ENCODE measurements at places on chromosomes 1 and 21.

DNA sequence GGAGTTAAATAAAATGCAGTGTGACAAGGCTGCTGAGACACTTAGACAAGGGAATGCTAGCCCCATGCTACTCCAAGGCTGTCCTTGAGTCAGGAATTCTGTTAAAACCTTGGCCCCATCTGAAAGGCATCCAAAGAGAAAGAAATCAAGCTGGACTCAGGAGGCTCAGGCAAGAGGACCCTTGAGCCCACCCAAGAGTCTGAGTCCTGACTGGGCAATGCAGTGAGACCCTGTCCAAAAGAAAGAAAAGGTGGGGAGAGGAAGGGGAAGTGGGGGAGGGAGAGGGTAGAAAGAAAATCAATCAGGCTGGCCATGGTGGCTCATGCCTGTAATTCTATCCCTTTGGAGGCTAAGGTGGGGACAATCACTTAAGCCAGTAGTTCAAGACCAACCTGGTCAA lies 26.7 kb downstream of the CLSTN1 start:
- DNase-seq, result no peak

DNA sequence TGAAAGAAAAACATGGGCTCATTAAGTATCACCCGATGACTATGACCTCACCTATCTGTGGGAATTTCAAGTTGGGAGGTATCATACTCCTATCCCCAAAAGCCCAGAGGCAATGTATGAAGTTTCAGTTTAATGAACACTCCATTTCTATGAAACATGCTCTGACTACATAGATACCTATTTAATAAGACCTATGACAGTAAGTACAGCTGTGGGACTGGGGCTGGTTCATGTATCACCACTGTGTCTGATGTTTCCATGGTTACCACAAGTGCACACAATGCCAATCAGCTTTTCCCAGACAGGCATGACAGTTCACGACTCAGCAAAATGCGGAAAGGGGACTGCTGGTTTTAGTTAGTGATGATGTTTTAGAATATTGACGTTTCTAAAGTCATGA lies 167.7 kb downstream of the SIPA1L2 start:
- DNase-seq, result no peak

GRCh38 chr1:157472056-157472701 lies 80.1 kb downstream of the FCRL5 start:
- no peak for DNase-seq

- DNase-seq, result no peak
Observed at GRCh38 chr1:184552446-184552845, 165.6 kb downstream of the C1orf21 start.

DNA sequence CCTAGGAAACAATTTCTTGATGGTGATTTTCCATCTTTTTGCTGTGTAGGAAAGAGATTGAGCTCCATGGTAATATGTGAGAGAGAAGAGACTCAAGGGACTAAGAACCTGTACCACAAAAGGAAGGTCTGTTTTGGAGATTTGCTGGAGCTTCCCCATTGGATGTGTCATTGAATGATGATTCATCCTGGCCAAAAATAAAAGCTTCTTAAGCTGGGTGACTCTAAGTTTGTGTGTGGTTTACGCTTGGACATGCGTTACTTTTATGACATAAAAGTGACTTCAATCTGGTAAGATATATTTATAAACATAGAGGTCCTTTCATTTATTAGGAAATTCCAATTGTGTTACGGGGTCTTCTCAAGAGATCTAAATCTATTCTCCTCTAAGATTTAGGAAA lies 17.4 kb upstream of the IL19 start:
- DNase-seq, result no peak

- DNase-seq, result peak; percentile 9
Observed at GRCh38 chr1:207565546-207566468, 69.8 kb downstream of the CR1 start.

DNA sequence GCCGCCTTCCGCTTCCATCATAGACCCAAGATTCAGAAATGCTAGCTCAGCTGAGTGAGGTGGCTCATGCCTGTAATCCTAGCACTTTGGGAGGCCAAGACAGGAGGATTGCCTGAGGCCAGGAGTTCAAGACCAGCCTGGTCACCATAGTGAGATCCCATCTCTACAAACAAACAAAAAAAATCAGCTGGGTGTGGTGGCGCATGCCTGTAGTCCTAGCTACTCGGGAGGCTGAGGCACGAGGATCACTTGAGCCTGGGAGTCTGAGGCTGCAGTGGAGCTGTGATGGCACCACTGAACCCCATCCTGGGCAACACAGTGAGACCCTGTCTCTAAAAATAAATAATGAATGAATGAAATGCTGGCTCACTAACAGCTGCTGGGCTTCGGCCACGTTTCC lies 39.7 kb downstream of the TOMM20 start:
- no peak for DNase-seq

DNA sequence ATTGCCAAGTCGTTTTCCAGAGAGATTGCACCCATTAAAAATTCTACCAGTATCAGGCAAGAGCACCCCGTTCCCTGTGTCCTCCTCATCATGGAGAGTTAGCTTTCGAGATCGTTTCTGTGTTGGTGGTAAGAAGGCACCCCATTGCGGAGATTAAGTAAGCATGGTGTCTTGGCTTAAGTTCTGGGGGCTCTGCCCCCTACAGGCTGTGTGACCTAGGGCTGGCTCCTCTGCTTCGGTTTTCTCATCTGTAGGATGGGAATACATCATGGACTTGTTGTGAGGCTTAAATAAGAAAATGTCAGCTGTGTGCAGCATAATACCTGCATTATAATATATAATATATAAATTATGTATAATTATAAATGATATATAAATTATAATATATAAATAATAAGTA lies 36.8 kb upstream of the TENT5C start:
- DNase-seq, result no peak

GRCh38 chr1:228180959-228181644 lies 15.5 kb downstream of the IBA57 start:
- no peak for DNase-seq

GRCh38 chr21:39552856-39553255 lies 59.9 kb upstream of the B3GALT5 start:
- DNase-seq, result no peak

GRCh38 chr1:64663668-64664067 lies 81.2 kb upstream of the RAVER2 start:
- DNase-seq, result peak; percentile 19

DNA sequence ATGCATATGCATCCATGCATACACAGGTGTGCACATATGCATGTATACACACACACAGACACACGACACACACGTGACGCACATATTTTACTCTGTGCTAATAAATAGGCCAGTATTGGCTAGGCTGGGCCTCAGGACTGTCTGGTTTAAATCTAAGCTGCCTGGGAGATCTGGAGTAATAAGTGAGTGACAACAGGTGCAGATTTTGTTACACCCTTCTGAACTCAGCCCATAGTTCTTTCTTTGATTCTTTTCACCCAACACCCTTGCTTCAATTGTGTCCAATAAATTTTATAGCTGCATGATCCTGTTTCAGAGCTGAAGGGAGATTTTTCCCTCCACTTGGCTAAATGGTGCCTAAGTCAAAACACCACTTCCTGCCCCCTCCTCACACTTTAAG lies 132.8 kb downstream of the FGGY start:
- DNase-seq, result no peak

DNA sequence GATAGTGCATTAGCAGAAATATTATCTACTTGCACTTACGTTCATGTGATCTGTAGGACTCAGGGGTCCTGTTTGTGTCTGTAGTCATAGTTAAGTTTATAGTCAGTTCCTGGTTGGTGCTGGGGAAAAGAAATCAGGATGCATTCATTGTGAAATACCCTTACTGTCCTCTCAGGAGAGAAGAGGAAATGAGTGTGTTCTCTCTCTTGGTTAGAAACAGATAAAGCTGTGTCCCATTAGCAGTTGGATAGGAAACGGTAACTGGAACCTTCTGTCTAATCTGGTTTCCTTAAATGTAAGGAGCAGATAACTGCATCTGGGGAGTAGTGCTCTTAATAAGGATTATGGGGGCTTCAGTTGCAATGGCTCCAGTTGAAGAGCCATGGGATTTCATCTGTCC lies 8.9 kb downstream of the SDCCAG8 start:
- DNase-seq, result no peak

- no peak for DNase-seq
Observed at GRCh38 chr1:192940658-192941057, 118.5 kb downstream of the UCHL5 start.

DNA sequence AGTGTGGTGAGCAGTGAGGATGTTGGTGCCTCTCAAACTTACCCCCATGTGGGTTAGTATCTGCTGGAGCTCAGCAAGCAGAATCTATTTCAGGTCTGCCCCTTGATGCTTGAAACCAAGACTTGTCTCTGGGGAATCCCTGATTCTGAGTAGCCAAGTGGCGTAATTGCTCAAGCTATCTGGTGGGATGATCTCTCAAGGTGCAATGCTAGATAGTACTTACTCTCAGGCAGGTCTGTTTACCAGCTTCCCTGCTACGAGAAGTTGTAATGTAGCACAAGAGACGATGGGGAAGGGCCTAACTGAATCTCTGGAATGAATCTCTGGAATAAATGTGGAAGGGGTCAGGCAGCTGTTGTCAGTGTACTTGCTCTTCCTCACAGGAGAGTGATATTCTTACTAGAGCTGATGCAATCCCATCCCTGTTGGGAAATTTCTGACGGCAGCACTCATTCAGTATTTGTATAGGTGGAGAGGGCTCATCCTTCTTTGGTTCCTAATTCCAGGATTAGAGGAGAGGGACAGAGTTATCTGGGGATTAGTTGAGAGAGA lies 65.4 kb downstream of the MACF1 start:
- no peak for DNase-seq

DNA sequence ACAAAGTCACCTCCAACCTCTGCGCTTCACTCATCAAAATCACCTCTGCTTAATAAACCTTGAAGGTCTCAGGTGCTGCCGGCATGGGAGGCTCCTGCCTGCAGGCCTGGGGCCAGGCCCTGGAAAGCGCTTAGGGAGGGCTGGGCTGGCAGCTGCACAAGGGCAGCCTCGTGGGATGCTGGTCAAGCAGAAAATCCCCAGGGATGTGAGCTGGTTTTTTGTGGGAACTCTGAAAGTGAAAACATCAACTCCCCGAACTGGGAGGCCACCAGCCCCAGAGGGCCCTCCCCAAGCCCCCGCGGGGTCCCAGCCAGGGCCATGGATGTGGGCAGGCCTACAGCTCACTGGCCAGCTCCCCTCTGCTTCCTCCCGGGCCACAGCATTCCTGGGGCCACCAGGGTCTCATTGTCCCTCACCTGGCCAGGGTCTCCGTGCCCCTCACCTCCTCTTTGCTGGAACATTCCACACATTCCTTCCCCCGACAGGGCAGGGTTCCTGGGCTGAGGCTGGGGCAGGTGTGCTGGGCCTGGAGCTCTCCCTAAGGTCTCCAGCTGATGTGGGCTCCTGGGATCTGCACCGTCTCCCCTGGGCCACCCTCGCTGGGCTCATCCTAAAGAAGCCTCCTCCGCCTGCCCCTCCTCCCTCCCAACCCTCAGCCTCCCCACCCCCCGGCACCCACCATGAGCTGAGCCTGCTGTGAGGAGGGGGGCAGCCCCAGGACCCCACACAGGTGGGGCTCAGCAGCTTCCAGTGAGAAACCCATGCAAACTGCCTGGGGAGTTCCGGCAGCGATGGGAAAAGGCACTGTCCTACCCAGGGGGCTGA lies 36.0 kb upstream of the POFUT2 start:
- no peak for DNase-seq

- no peak for DNase-seq
Observed at GRCh38 chr1:60088620-60089155, 15.1 kb upstream of the C1orf87 start.

DNA sequence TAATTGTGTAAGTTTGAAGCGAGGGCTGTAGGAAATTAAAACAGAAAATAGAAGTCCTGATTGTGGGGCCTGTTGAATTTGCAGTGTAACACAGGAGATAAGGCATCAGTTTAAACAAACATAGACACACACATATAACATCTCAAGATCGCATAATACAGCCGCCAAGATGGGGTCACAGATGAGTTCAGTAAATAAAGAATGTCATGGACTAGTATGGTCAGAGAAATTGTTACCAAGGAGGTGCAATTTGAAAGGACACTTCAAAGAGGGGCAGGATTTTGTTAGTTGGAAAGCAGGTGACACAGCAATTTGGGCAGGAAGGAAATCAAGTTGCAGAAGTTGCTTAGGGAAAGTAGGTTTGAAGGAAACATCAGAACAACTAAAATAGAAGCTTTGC lies 450.0 kb downstream of the USP25 start:
- DNase-seq, result no peak

GRCh38 chr1:185074307-185074706 lies 28.9 kb downstream of the RNF2 start:
- DNase-seq, result no peak

DNA sequence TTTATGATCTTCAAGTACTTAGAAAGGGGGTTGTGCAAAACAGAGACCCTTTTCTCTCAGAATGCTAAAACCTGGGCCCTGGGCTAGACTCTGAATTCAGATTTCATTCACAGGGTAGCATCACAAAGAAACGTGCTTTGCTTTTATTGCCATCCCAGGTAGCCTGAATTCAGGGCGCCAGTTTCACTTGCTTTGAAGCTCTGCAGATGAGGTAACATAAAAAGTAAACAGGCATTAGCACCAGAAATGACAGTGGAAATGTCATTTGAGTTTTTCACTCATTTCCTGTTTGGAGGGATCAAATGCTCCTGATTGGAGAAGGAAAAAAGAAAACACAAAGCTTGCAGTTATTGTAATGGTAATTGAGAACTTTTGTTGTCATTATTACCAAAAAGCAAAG lies 2.6 kb downstream of the SYPL2 start:
- no peak for DNase-seq

DNA sequence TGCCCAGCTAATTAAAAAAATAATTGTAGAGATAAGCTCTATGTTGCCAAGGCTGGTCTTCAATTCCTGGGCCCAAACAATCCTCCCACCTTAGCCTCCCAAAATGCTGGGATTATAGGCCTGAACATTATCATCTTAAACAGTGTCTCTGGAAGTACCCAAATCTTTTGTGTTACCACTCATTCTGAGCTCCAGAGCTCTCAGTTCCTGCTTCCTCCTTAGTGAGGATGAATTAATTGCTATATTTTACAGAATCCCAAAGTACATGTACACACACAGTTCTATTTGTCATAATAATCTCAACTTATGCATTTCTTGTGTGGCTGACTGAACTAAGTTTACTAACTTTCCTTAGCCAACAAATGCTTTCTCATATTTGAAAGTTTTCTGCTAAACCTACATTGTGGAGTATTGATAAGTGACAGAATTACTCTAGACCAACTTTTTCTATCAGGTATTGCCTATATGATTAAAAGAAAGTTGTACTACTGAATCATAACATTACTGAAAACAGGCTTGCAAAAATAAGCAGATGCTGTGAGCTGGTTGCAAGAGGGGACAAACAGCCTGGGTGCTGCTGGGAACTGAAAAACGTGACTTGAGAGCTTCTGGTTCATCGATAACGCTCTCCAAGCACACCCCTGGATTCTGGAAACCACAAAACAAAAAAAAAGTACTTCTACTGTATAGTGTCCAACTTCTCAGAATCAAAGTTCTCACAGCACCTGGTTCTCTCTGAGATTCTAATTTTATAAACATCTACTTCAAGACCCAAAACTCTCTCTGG lies 15.3 kb downstream of the VAV3 start:
- DNase-seq, result no peak
